ENCODE measurements at places on chromosomes 5 and 9.
A peak's percentile ranks its signal among the peaks of the same experiment; 100 is the strongest.

DNA sequence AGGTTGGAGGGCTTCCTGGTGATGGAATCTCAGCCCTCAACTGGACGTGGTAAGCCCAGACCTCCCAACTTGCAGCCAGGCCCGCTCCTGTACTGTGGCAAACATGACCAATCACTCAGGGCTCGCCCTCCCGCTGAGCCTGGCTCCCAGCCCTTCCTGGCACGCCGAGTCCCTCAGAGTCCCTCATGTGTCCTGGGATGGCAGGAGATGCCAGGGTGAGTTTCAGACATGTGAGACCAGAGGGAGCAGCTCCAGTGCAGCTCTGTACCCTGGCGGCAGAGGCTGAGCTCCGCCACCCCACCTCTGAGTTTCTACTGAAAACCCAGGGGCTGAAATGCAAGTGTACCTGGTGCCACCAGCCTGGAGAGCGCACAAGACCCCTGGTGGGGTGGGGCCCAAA is 42.0 kb upstream of the RXRA start:
- no peak for DNase-seq

DNA sequence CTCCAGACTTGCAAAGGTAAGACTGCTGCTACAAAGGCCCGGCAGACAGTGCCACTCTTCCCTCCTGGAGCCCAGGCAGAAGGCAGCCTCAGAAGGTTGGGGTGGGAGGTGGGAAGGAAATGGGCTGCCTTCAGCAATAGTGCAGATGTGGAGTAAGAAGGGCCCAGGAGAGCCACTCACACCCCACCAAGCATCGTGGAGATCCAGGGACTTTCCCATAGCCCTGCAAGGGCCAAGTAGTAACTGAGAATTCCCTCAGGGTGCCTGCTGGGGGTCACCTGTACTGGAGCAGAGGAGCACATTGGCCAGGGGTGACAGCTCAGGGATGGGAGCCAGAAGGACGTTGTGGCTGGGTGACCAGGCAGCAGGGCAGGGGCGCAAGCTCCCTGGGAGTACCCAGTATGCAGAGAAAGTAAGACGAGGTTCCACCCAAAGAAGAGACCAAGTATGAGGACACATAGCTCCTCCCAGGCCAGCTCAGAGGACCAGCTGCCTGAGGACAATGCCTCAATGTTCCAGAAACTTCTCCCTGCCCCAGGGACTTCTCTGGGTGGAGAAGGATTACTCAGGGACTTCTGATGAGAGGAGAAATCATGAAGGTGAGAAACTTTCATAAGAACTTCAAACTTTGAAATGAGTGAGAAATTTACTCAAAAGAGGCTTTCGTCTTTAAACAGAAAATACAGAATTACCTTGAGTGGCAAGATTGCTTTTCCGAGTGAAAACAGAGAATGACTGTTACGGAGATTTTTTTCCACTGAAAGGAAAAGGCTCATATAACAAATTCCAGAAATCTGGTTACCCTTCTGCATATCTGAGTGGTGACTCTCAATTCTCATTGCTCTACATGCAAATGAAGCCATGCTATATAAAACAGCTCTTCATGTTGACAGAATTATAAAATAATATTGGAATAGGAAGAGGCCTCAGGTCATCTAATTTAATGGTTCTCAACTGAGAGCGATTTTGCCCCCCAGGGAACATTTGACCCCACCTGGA is 87.9 kb upstream of the TRIO start:
- peak; percentile 78 for DNase-seq

GRCh38 chr5:147436596-147436995 is 73.3 kb downstream of the DPYSL3 start:
- no peak for DNase-seq

DNA sequence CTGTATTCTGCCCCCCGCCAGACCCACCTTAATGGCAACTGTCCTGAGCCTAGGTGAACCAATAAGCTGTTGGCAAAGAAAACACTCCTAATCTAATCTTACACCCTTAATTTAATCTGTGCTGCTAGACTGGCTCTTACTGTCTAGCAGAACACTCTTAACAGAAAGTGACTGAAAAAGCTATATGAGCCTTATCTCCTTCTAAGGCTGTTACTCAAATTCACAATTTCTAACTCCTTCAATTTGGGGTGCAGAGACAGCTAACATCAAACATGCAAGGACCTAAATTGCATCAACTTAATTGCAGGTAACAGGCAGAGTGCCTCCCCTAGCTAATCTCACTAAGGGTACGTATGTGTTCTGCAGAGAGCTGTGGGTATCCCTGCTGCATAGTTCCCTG is 49.5 kb upstream of the MAP1B start:
- no peak for DNase-seq

DNA sequence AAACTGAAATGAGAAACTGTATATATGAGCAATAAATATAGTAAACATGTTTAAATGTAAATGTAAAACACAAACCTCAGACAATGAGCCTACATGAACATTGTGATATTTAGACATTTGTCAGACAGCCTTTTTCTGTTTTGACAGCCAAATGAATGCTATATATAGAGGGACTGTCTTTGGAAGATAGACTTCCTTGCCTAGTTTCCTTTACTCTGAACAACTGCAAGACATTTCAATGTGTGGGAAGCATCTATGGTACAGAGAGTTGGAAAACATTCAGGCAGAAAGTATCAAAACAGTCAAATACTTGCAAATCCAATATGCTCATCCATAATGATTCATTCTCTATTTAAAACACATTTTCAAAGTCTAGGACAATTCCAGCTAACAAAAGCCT is 31.7 kb upstream of the TUSC1 start:
- no peak for DNase-seq

GRCh38 chr5:10530601-10531320 is 33.1 kb upstream of the ANKRD33B start:
- no peak for DNase-seq

DNA sequence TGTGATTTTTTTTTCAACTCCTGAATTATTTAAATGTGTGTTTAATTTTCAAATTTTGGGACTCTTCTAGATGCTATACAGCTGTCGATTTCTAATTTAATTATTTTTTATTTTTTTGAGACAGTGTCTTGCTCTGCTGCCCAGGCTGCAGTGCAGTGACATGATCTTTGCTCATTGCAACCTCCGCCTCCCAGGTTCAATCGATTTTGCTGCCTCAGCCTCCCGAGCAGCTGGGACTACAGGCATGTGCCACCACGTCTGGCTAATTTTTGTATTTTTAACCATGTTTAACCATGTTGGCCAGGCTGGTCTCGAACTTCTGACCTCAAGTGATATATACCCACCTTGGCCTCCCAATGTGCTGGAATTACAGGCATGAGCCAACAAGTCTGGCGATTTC is 28.6 kb downstream of the CSNK1G3 start:
- DNase-seq: no peak

DNA sequence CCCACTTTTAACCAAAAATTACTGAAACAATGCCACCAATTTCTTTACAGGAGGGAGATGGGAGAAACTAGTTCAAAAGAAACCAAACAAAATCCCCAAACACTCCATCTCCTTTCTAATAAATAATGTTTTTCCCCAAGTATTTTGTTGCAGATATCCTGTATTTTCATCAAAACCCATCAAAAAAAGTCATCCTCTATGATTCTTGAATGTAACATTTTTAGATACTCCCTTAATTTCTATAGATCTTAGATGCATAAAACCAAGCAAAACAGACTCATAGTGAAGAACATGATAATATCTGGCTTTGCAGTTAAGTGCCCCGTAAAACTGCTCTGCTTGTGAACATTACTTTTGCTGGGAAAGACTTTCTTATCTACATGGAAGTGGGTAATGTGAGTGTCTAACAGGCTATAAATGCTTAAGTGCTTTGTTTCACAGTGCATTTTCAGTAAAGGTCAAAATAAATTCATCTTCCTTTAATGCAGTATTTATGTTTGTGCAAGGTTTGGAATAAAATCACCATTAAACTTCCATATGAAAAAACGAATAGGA is 77.3 kb upstream of the TBCA start:
- DNase-seq: no peak

DNA sequence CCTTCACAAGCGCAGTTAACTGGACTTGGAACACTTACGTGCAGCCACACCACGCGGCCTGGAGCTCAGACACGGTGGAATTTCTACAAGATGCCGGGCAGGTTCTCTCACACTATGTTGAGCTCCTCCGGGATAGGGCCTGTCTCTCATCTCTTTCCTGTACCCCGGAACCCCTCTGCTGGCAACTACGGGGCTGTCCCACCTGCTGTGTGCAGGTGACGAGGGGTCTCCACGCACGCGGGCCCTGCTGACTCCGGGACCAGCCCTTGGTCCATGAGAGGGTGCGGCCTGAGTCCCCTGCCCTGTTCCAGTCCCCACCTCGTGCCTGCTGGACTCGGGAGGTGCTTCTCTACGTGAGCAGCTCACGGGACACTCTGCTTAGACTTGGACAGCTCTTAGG is 40.1 kb downstream of the SLC6A3 start:
- DNase-seq: no peak

- DNase-seq: no peak
Observed at GRCh38 chr5:87372705-87373104, 40.0 kb downstream of the CCNH start.

DNA sequence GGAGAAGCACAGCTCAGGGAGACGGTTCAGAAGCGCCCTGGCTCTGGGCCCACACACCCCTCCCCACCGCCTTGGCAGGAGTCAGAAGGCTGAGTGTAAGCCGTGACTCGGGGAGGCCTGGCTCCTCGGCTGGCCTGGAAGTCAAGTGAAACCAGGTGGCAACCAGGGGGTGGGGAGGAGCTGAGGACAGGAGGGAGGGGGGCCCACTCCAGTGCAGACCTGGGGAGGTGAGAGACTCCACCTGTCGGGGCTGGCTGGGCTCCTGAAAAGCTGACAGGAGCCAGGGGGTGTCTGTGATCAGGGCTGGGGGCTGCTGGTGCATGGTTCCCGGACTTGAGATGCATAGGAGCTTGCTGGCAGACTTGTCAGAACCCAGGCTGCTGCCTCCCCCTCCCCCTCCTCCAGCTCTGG is 150.2 kb upstream of the PHYKPL start:
- no peak for DNase-seq

DNA sequence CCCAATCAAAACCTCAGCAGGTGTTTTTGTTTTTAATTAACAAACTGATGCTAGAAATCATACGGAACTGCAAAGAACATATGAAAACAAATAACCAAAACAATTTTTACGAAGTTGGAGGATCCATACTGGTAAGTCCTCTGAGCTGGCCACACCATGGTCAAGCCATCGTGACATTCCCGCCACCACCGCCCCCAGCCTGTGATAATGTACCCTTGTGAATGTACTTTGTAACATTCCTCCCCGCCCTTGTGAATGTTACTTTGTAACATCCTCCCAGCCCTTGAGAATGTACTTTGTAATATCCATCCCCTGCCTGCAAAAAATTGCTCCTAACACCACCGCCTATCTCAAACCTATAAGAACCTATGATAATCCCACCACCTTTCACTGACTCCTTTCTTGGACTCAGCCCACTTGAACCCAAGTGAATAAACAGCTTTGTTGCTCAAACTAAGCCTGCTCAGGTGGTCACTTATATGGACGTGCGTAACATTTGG is 63.3 kb downstream of the RAPGEF6 start:
- DNase-seq: no peak

- peak; percentile 39 for DNase-seq
Observed at GRCh38 chr5:40679913-40680681, at the start of gene PTGER4. Gene PTGER4 (plus strand): TSS chr5:40679915. CDS start chr5:40680994, 1,079 bp downstream.

Data from ELR (cell line).